ENCODE measurements at places on chromosomes 13 and 19.

GRCh38 chr13:35804901-35805300 lies 326.3 kb downstream of the DCLK1 start:
- DNase-seq = no peak

GRCh38 chr13:102197193-102197592 lies 204.7 kb downstream of the FGF14 start:
- peak; percentile 3 for DNase-seq

DNA sequence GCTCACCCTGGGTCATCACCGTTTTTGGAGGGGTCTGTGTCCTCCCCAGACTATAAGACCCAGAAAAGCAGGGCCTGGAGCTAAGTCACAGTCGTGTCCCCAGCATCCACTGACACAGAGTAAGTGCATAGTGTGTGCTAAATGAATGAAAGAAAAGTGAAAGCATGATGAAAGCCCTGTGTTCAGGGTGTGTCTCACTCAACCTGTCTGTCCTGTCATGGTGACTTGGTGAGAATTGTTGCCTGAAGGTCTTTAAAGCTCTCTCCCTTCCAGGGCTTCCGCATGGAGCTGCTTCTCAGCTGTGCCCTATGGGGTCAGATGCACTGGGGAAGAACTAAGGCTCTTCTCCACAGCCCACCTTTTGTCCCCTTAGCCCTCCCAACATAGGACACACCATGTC lies 20.5 kb upstream of the IGFL1 start:
- no peak for DNase-seq

- DNase-seq = no peak
Observed at GRCh38 chr13:93235258-93236015, 8.8 kb downstream of the GPC6 start.

GRCh38 chr13:62321895-62322294 lies 906.2 kb upstream of the PCDH20 start:
- no peak for DNase-seq

- DNase-seq = no peak
Observed at GRCh38 chr19:39737891-39738290, at the start of gene CLC. Gene CLC, minus strand, starts transcription at chr19:39738029. Its CDS starts 77 bp downstream, at chr19:39737952.

GRCh38 chr13:42272115-42272803 lies at the start of gene AKAP11:
Gene AKAP11, plus strand, starts transcription at chr13:42272152. Its CDS starts 14,197 bp downstream, at chr13:42286349.
- DNase-seq = peak; percentile 48

GRCh38 chr19:40567750-40568494 lies 8.8 kb upstream of the SHKBP1 start:
- DNase-seq = no peak

GRCh38 chr13:32330441-32330840 lies 15.1 kb downstream of the BRCA2 start:
- no peak for DNase-seq

DNA sequence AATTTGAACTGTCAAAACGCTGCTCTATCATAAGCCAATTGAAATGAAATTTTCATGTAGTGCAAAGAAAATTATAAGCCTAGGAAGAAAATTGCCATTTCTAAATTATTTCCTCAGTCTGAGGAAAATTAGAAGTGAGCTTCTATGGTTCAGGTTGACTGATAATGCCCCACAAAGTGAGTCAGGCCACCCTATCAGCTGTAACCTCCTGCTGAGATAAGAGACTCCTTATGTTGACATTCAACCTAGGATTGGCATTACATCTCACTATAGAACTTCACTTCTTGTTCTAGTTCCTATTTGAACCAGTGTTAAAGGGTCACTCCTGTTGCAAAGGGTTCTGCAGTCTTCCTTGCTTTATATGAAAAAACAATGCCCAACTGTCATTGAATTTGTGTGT lies 32.6 kb upstream of the RFC3 start:
- no peak for DNase-seq

- no peak for DNase-seq
Observed at GRCh38 chr13:45896285-45896684, 44.7 kb upstream of the SIAH3 start.

GRCh38 chr19:27733551-27734266 lies 1479.2 kb downstream of the UQCRFS1 start:
- no peak for DNase-seq

DNA sequence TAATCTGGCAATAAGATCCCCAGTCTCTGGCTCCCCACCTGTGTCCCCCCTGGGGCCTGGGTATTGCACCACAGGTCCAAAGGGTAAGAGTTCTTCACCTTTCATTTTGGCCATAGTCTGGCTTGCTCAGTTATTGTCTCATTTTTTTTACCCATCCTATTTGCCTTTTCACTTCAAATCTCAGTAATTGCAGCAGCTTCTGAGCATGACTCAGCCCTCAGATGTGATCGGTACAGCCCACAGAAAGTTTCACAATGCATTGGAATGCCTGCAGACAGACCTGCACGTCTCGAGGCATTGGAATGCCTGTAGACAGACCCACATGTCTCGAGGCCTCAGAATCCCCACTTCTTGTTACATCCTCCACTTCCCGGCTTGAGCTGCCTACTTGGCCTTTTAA lies 173.6 kb downstream of the NUFIP1 start:
- DNase-seq = peak; percentile 70

DNA sequence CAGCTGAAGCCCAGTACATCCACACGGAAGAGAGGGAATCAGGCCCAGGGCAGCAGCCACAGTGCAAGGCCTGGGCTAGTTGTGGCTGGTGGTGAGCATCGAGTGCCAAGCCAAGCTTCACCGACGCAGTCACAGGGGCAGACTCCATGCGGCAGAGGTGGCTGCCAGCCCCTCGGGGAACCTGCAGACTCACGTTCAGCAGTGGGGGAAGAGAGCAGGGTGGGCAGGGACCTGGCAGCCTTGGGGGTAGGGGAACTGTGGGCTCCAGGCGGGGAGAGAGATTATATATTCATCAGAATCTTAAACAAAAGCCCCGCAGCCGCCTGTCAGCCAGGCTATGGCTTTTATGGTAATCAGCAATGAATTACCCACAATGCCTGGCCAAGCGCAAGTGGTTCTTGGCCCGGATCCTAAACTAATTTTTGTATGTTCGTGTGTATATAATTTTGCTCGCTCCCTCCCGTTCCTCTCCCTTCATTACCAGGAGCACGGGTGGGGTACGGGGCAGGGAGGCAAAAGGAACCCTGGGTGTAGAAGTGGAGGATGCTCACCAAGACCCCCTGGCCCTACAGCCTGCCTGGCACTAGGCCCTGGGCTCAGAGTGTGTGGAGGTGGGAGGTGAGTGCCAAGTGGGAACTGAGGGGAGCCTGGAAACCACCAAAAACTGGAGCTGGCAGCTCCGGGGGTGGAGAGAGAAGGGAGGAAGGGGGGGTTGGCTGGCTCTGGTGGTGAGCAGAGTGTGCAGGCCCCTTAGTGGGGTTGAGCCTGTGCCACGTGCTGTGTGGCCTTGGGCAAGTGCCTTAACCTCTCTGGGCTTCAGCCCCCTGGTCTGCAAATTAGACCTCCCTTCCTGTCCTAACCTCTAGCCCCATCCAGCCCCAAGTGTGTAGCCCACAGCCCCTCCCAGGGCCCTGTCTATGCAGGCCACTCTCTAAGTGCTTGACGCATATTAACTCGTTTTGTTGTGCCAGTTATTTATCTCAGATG lies 31.9 kb downstream of the PTPRS start:
- DNase-seq = no peak

GRCh38 chr13:57624565-57625435 lies 6.7 kb upstream of the PCDH17 start:
- DNase-seq = peak; percentile 53

DNA sequence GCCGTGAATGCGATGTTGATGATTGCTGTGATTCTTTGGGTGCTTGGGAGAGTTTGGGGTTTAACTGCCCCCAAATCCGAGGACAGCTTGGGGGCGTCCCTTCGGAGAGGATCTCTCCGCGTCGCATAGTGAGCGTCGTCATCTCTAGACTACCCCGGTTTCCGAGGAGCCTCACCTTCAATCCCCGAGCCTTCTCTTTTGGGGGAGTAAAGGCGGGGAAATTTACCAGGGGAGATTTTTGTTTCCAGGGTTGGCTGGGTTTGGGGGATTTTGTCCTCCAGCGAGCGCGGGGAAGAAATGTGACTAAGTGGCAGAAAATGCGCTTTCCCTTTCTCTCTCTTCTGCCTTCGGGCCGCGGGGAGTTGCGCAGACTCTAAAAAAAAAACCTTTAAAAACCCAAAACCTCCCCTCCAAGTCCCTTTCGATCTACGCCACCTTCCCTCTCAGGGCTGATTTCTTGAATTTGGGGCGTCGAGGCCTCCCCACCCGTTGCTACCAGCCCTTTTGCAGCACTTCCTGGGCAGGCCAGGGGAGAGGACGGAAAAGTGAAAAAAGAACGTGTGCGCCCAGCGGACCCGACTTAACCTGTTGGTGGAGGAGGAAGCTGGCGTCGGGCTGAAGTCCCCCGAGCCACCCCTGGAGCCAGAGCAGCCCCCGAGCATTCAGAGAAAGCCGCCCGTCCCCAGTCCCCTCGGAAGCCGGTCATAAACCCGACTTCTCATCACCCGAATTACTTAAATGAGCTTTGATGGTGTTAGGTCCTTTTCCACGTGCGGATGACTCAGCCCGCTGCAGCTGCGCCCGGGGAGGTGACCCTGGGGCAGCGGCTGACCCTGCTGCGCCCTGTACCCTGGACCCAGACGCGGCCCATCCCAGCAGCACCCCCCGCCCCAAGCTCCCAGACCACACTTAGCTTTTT lies 17.7 kb downstream of the NFIX start:
- peak; percentile 28 for DNase-seq

- DNase-seq = no peak
Observed at GRCh38 chr13:85896516-85897450, 97.6 kb upstream of the SLITRK6 start.

GRCh38 chr19:55188625-55189024 lies 8.5 kb upstream of the SYT5 start:
- no peak for DNase-seq

Measured in activated CD4-positive, alpha-beta T cell treated with anti-CD3 and anti-CD28 coated beads, Interleukin-2, Interleukin-6, amounts not matched to agents 100 ng/mL and 50 ng/mL, durations not matched to agents 16 hours and 8 hours (primary cell).